ENCODE measurements at places on chromosomes 1 and 21.
A peak's percentile ranks its signal among the peaks of the same experiment; 100 is the strongest.

DNA sequence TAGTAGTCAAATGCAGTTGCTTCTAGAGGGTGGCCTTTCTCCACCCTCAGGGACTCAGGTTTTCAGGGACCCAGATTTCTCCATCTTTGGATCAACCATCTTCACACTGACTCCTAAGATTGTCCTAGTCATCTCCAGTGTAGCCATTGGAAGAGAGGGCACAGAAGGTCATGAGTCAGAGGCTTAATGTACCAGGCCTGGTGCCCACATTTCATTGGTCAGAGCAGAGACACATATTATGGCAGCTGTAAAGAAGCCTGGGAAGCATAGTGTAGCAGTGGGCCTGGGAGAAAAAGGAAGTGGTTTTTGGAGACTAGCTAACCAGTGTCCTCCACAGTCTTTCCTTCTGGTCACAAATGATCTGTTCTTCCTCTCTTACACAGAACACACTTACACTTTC, 122.5 kb downstream of the GIPC2 start:
- peak; percentile 69 for DNase-seq

- no peak for DNase-seq
Measured at GRCh38 chr1:234619071-234619480, 9.1 kb upstream of the IRF2BP2 start.

- no peak for DNase-seq
Measured at GRCh38 chr1:187665483-187665882, 836.7 kb downstream of the PLA2G4A start.

- no peak for DNase-seq
Measured at GRCh38 chr1:172255223-172255560, 165.3 kb upstream of the C1orf105 start.

DNA sequence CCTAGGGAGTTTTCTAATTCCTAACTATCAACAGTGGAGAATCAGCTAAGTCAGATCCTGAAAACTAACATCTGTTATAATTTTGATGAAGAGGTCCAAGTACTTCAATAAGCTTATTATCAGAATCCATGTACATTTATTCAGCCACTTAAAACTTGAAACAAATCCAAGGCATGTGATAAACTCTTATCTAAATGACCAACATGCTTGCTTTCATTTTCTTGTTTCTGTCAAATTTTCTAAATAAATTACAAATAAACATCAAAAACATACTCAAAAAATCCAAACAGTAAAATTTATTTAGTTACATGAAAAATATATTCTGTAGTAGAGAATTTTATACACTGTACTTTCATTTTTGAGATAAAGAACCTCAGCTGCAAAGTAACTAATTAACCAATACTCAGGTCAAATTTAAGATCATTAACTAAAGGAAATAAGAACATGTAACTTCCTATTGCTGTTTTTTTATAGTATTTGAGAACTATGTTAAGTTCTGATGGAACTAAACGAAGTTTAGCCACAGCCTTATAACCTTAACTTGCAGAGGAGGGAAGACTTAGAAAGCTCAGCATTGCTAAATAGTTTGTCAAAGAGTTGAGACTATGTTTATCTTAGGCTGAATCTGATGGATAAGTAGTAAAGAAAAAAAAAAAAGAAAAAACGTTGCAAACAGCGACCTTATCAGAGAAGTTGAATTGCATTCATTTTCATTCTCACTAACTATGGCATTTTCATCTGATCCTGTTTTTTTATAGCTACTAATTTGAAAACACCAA, 44.9 kb downstream of the SYNJ1 start:
- DNase-seq: no peak

DNA sequence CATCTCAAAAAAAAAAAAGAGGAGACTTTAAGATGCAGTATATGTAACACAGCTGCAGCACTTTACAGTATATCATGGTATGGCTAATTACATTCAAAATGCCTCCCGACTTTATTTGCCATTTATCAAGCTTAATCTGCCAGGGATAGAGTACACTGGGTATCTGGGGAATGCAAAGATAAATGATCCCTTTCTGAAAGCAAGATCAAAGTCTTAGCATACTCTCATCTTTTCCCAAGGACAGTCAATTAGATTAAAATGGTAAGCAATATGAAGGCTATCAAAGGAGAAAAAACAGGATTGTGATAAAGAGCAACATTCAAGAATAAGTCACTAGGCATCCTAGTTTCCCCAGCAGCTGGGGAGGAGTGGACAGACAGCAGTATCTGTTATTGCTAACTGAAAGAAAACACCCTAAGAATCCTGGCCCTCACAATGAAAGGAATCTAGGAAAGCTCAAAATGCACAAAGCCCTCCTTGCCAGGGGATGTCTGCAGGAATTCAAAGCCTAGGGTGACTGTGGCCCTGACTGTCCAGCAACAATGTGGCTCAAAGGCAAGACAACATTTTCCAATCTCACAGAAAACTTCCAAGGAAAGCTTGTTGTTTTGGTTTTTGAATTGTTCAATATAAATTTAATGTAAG, 56.7 kb upstream of the RAP1GAP start:
- no peak for DNase-seq

DNA sequence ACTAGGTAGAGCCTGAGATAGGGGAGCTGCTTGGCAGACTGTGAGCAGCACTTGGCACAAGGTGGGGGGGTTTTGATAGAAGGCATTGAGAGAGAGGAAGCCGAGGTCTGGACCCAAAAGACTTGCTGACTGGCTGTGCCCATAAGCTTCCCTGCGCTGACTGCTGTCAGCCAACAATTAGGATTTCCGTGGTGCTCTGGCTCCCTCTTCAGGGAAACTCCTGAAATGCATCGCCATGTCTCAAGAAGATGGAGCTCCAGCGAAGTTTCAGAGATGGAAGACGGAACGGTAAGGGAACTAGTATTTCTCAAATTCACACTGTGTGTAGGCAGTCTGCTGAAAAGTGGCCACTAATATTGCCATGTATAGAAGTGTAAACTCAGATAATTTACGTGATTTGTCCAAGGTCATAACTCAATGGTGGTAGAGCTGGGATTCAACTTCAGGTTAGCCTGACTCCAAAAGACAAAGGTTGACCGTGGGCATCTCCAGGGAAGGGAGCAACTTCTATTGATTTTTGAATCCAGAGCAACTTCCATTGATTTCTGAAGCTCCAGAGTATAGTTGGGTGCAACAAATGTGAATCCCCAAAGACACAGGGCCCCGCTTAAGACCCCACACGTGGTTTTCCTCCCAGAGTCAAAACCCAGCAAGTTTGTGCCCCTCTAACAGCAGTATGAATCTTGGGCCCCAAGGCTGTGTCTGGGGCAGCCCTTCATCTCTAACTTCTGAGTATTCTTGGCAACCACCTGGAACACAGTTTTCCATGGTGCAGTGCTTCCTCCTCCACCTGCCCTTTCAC, 44.5 kb upstream of the CRNN start:
- peak; percentile 50 for DNase-seq

DNA sequence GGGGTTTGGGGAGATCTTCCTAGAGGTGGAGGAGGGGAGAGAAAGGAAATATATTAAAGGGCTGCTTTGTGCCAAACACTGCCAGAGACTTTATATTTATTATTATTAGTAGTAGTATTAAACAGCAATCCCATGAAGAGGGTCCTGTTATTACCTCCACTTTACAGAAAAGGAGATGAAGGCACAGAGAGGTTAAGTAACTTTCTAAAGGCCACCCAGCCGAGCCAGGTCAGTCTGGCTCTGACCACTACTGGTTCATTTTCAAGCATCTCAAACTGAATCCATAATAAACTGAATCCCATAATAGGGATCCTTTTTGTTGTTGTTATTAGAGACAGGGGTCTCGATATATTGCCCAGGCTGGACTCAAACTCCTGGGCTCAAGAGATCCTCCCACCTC, 12.6 kb downstream of the NCMAP start:
- no peak for DNase-seq

DNA sequence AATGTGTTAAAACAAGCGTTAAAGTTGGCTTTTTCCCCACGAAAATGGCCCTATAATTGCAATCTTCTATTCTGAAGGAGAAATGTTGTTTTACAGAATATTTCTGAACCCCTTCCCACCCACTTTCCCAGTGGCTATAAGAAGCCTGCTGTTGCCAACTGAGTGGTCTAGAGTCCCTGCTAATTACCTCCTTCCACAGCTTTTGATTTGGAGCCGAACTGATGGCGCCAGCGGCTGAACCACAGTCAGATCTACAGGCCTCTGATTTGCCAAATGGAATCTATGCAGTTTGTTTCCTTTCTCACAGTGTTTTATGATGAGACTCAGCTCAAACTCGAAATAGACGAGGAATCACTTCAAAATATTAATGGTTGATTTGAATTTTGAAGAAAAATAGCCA, 76.0 kb upstream of the C1orf105 start:
- no peak for DNase-seq

- peak; percentile 57 for DNase-seq
Measured at GRCh38 chr1:203797948-203798655, 2.7 kb downstream of the ZBED6 start.

DNA sequence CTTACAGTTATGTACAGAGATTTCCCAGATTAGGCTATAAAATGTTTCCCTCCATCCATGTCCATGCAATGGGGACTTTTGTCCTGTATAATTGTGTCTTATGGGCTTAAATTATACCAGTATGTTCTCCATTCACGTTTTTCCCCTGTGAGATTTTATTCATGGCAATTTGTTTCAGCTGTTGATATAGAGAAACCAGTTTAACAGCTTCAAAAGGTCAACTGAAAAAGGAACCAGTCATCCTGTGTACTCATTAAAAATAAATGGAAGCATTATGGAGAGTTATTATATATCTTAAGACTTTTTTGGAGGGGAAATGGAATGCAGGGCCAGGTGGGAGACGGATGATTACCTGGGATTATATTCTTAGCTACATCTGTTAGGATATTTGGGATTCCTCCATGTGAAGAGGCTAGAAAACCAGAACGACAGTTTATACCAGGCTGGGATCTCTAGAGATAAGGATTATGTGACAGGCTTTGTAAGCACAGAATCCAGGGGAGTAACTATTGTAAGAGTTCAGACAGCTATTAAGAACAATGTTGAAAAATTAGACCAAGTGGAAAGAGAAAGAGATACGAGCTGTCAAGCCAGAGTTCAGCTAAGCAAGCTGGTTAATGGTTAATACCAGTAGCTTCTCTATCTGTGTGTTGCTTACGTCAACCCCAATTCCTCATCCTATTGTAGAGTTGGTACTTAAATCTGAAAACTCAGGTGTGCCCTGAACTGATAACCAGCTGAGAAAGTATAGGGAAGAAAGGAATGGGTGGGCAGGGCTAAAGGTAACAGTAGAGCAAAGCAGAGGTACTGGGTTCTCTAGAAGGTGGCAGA, 12.4 kb upstream of the ZNF697 start:
- DNase-seq: no peak

GRCh38 chr1:108801101-108801500, 54.6 kb downstream of the STXBP3 start:
- DNase-seq: peak; percentile 71

GRCh38 chr1:106480629-106481028, 575.8 kb upstream of the PRMT6 start:
- DNase-seq: no peak

DNA sequence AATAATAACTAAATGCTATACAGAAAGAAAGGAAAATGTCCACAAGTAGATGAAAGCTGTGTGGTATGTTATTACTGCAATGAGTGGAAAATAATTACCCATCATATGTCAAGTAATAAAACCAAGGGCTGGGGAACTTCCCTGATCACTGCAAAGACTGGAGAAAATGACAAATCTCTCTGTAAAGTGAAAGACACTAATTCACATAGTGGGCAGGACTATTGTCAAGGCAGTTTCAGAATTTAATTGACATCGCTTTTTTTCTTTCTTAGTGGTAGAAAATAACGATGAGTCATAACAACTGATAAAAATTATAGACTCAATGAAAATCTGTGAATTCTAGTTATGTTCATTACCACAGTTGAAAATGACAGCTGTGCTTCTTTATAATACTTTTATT, 153.7 kb upstream of the ST6GALNAC5 start:
- DNase-seq: no peak

GRCh38 chr1:151858030-151858746, 4.7 kb upstream of the THEM5 start:
- no peak for DNase-seq

DNA sequence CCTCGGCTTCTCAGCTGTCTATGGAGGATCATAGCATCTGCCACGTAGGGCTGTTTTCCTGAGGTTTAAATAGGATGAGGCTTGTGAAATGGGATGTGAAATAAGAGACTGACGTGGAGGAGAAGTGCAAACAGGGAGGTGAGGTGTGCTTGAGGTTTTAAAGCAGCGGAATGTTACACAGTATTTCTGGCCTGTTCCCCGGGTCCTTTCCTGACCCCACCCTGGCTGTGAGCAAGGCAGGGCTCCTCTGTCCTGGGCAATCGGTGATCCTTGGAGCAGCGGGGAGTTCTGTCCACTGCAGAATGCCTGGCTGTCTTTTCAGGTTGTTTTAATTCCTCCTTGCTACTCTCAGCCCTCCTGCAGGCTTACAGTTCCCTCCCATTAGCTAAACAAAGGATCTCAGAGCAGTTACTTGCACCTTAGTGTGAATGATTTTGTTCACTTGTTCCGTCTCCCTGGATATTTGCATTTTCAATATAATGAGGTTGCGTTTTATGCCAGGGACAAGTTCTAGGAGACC, 38.6 kb downstream of the LHX4 start:
- no peak for DNase-seq

DNA sequence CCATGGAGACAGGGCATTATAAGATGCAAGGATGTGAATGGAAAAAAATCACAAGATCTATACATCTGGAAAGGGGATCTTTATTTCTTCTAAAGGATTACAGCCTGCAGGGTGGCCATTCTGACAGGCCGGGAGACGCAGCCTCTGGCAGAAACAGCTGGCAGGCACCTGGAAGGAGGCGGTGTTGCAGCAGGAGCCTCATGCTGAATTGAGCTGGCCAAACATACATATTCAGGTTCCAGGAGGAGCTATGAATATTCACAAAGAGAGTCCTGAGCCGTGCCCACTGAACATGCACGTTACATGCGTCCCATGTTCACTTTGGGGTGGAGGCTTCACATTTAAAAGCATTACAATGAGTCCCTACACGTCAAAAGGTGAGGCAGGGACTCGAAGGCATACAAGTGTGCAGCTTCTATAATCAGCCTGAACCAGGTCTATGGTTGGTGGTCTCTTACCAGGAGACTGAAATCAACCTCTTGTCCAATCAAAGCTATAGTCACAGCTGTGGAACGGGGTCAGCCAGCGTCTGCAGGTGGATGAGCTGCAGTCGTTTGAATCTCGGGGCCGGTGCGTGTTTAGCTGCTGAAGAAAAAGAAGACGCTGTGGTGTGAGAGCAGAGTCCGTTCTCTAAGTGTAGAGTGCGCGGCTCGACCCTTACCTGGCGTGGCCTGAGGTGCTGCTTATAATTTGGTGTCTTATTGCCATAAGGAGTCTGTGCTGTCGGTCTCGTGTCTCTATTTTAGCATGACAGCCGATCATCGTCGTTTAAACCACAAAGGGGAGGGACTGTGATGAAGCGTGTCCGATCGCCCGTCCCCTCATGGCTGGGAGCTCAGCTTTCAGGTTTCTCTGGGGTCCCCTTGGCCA, 183.0 kb downstream of the ETS2 start:
- no peak for DNase-seq

- DNase-seq: no peak
Measured at GRCh38 chr1:170857955-170858354, 77.4 kb upstream of the MROH9 start.

DNA sequence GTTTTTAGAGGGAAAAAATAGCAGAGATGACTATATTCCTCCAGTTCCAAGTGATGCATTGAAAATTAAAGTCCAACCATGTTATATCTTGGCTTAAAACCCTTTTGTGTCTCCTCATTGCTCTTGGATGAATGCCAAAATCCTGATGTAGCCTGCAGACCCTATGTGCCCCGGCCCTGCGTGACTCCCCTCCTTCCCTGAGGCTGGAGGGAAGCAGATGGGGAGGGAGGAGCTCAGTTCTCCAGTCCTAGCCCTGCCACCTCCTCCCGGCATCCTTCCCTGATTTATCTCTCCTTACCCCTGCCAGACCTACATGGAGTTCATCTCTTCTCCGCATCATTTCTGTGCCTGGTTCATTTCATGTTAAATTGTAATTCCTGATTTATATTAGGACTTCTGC, 397.4 kb downstream of the PTPRU start:
- no peak for DNase-seq

All from foreskin fibroblast (primary cell).